ENCODE measurements at places on chromosomes 2 and 18.
A peak's percentile ranks its signal among the peaks of the same experiment; 100 is the strongest.

GRCh38 chr2:170156592-170156991 lies 21.4 kb upstream of the MYO3B start:
- no peak for DNase-seq

GRCh38 chr2:217801115-217801531 lies 201.7 kb downstream of the TNS1 start:
- no peak for DNase-seq

GRCh38 chr18:805755-806110 lies 6.3 kb downstream of the YES1 start:
- DNase-seq, result no peak

GRCh38 chr2:43774617-43775016 lies 778 bp downstream of the DYNC2LI1 start:
- no peak for DNase-seq

DNA sequence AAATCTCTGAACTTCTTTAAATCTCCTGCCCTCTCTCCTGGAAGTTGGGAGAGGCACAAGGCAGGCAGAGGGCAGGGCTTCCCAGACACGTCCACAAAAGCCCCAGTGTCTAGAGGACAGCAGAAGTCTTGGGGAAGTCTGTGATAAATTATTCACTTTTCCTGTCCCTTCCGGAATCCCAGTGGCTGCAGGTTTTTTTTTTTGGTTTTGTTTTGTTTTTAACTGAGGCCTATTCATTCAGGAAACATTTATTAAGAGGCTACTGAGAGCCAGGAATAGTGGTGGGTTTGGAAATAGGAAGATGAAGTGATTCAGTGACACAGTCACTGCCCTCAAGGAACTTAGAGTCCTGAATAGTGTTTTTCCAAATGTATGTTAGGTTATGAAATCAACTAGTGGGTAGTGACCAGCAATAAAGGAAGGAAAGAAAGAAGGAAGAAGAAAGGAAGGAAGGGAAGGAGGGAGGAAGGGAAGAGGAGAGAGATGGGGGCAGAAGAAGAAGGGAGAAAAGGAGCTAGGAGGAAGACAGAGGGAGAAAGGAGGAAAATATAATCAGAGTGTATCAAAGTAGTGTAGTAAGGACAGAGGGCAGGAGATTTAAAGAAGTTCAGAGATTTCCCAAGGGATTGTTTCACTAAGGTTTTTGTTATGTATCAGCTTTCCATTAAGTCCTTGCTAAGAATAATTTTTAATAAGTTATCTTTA lies 98.9 kb upstream of the ZFP36L2 start:
- no peak for DNase-seq

- DNase-seq, result no peak
Measured at GRCh38 chr2:187228986-187229385, 219.1 kb downstream of the CALCRL start.

DNA sequence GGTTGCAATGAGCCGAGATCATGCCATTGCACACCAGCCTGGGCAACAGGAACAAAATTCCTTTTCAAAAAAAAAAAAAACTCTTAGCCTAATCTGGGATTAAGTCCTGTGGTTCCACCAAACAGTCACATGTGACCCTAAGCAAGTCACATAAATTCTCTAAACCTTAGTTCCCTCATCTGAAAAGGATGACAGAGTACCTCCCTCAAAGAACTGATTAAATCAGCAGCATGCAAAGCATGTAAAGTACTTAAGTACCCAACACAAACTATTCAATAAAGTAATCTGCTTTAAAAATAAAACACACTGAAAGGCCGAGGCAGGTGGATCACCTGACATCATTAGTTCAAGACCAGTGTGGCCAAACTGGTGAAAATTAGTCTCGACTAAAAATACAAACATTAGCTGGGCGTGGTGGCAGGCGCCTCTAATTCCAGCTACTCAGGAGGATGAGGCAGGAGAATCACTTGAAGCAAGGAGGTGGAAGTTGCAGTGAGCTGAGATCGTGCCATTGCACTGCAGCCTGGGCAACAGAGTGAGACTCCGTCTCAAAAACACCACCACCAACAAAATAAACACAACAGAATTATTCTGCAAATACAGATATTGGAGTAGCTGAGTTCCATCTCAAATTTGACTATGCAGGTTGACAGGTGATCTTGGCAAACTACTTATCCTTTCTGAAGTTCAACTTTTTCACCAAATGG lies 7.0 kb downstream of the USP34 start:
- DNase-seq, result no peak

DNA sequence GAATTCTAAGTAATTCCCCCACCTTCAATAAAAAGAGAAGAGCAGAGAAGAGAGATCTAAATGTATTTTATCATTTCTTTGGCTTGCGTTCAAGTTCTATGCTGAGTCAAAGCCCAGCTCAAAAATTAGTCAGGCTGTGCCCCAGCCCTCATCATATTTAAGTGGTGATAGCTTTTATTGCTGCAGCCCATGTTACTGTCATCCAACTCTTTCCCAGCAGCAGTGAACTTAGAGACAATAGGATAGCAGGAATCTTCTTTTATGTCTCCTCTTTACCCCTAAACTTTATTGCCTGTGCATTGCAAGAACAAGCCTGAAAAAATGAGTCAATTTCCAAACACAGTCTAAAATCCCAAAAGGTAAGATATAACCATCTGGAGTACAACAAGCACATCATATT lies 1599.3 kb upstream of the PIK3C3 start:
- peak; percentile 36 for DNase-seq

GRCh38 chr18:23137097-23137635 lies 1.9 kb downstream of the CABLES1 start:
- DNase-seq, result no peak

- no peak for DNase-seq
Measured at GRCh38 chr18:75656563-75657247, 229.2 kb upstream of the SMIM21 start.

- DNase-seq, result no peak
Measured at GRCh38 chr2:230891064-230891463, 26.3 kb downstream of the ITM2C start.

DNA sequence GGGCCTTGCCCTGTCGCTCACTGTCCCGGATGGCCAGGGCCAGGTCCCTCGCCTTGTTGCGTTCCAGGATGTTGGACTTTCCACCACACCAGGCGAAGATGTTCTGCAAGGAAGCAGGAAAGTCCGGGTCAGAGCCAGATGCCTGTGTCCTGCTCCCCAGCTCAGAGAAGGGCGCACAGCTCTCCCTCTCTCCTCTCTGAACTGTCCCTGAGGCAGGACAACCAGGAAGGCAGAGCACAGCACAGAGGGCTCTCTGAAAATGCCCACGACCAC lies 11.0 kb downstream of the CAPG start:
- no peak for DNase-seq

GRCh38 chr2:20507166-20507692 lies 60.4 kb downstream of the RHOB start:
- DNase-seq, result peak; percentile 74

DNA sequence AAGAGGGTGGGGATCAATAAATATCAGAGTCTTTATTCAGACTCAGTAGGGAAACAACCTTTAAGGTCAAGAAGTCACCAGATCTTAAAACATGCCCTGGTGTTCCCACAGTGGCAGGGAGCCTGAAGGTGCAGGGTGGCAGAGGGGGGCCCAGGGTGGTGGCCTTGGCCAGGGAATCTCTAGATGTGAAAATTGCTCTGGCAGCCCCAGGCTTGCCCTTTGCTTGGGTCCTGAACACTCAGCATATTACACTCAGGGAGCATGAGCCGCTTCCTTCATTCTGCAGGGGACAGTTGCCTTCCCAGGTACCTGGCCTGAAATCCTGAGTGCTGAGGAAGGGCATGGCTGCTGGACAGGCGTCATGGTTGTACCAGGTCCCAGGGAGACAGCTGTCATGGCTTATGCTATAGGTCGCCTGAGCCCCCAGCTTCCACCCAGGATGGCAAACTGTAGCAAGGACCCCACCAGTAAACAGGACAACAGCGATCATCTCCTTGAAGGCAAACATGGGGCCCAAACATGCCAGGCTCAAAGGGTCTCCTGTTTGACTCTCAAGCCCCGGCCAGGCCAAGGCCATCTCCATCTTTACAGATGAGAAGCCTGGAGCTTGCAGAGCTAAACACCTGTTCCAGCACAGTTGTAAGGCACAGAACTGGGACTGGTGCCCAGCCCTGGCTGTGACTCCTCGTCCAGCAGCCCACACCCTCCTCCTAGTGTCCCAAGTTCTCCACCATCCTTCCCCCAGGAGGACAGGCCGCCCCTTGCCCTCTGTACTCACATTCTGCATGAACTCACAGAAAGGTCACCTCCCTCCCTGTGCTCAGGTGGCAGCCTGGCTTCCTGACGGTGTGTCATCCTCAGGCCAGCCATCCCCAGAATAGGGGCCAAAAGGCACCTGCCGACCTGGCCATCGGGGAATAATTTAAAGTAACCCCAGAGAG lies 14.6 kb downstream of the ABCG8 start:
- no peak for DNase-seq

DNA sequence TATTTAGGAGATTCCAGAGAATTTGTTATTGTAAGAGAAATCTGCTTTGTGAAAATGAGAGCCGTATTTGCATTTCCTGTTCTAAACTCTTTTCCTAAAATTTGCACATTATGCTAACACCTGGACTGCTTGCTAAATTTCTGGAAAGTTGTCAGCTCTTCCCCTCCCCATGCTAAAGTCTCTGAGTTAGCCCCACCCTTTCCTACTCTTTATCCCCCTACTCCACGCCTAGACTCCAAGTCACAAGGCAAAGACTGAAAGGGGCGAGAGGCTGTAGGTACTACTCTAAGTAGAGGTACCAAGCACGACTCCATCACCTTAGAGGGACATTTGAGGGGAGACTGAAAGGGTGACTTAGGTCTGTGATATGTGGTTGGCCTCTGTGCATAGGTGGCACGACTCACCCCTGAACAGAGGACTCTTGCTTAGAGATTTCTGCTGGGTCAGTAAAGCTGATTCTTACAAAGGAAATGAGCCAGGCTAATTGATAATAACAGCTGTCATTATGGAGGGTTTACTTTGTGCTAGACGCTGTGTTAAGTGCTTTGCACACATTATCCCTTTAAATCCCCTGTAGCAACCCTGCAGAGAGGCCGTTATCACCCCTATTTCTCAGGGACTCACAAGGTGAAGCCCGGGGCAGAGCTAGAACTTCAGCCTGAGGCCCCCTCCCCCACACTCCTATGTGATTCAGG lies 373.5 kb downstream of the EN1 start:
- DNase-seq, result no peak

Measured in A172 (cell line).